ENCODE measurements at places on chromosomes 12 and 14.

- no peak for DNase-seq
Measured at GRCh38 chr14:67765192-67765834, 51.1 kb downstream of the ZFYVE26 start.

- no peak for DNase-seq
Measured at GRCh38 chr14:79581912-79582576, 629.3 kb downstream of the DIO2 start.

DNA sequence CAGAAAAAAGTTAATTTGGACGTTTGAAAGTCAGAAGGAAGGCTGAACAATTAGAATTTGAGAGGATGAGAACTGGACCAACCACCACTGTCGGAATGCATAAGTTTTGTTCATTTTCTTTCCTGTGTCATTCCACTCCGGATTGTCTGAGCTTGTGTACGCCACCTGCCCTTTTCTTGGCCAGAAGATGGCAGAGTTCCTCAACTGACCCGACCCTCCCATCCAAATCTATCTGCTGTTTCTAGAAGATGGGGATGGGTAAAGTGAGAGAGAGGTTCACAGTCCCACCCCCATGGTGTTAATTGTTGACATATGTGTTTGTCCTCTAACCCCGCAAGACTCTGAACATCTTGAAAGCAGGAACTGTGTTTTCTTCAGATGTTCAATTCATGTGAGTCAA, 388.0 kb downstream of the VRK1 start:
- DNase-seq: no peak

DNA sequence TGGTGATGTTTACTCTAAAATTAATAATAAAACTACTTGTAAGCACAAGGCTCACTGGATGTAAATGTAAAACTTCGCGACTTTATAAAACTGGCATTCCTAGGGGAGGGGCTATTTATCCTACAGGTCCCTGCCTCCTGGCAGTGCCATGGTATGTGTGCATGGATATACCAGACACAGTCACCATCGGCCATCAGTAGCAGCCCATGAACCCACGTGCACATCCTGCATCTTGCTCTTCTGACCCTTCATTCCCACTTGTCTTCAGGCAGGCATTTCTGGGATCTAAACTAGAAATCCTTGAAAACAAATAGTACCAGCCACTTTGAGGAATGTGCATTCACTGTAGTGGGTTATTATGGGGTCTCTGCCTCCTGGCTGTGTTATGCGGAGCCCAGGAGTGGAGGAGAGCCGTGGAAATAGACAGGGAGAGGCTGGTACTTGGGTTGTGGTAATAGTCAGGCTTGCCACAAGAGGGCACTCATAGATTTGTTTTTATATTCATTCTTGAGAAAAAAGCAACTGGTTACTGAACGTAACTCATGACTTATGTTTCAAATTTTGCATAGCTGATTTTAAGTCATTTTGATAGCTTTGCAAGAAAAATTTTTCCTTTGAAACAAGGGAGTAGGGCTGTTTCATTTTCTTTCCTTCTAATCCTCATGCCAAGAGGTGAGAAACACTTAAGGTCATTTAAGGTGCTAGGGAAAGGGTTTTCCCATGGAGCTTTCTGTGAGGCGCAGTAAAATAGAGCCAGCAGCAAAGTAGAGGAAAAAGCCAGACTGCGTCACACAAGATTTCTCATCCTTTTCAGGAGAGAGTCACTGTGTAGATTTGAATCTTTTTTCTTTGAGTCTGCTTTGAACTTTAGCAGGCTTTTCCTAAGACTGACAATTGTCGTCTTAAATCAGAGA, 17.4 kb upstream of the GALNT16 start:
- DNase-seq: peak; percentile 51

DNA sequence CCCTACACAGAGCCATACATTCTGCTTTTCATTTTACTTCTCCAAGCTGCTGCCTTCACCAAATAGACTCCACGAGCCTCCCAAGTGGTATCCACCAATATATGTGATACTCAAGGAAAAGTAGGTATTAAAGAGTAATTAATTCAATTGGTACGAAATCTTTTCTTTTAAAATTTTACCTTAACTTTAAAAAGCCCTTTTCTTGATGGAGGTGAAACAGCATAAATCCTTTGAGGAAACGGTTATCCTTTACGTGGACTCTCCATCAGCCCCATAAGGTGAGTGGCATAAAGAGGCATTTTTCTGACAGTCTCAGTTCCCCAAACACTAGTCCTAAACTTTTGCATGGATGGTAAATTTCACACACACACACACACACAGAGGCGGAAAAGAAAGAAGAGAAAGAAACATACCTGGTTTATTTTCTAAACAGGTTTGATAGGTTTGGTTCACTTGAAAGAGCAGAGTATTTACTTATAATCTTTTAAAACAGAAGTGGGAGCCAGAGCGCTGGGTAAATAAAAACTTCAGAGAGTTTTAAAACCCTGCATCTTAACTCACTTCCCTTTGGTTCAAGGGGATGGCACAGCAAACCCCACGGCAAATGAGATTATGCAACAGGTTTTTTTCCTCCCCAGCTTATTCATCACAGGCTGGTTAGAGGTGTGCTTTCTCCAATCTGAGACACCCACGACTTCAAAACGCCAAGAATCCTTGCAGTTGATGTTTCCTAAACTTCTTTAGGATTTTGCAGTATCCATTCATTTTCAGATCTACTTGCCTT, 1.9 kb downstream of the DUSP16 start:
- peak; percentile 58 for DNase-seq

GRCh38 chr14:30849354-30849753, 25.0 kb upstream of the COCH start:
- no peak for DNase-seq

DNA sequence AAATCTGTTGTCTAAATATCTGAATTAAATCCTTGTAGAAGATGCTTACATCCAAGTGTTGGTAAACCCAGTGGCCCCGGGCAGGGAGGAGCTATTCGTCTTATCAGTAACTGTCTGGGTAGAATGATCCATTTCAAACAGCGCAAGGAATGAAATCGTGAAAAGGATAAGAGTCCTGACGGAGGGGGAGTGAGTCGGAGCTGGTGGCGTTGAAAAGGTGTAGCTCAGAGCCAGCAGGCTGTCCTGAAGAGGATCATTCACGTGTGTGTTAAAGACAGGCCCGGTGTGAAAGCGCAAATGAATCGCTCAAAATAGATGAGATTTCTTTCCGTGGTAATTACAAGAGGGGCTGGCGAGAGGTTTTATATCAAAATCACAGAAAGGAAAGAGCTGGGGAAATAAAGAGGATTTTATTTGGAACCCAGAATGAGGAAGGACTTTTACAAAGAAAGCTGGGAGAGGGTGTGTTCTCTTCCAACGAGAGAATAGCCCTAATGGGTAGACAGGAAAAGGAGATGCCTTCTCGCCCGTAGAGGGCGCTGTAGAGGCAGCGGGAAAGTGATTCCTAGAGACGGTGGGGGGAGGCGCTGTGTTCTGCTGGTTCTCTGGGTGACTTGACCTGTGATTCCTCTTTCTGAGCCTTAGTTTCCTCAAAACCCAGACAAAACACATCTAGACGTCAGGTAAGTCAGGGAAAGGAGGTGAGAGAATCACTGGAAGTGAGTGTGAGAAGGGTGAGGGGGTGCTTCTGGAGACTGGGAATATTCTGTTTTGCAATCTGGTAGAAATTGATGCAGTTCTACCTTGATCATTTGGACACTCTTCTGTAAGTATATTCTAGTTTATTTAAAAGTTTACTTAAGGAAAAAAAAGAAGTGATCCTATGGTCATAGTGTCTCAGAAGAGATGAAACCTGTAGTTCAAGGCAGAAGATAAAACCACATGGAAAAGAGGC, 39.3 kb downstream of the SRRM4 start:
- no peak for DNase-seq

- DNase-seq: no peak
Measured at GRCh38 chr14:50366115-50366514, 30.6 kb downstream of the CDKL1 start.

DNA sequence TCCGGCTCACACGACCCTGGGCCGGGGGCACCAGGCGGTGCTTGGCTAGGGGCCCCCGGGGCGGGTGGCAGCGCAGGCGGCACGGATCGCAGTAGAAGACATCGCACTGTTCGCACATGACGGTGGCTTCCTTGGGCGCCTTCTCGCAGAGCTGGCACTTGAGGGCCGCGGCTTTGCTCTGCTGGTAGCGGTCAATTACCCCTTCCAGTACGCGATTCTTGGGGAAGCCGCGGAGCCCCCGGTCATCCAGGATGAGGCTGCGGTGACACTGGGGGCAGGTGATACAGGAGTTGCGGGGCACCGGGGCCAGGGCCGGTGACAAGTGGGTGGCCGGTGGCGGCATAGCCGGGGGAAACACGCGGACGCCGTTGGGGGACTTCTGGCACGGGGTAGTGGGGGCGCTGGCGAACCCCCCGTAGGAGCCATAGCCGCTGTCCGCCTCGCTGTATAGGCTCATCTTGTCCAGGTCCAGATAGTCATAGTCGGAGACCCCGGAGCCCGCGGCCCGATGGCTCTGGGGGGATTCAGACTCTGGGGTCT, 553 bp downstream of the TRIM9 start:
- peak; percentile 15 for DNase-seq

DNA sequence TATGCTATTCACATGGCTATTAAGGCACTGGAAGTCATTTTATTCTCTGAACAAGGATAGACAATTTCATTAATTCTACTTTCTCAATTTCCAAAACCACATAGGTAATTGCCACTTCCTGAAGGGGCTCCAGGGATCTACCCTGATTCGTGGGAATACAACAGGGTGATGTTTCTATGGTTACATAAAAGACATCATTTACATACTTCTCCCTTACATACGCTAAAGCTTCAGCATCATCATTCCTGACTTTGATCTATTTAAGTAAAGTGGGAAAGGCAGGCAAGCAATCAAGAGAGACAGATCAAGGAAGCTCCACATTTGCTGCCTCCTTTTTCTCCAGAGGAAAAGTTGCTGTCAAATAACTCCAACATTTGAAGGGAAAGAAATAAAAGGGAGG, 118.8 kb upstream of the SINHCAF start:
- no peak for DNase-seq

DNA sequence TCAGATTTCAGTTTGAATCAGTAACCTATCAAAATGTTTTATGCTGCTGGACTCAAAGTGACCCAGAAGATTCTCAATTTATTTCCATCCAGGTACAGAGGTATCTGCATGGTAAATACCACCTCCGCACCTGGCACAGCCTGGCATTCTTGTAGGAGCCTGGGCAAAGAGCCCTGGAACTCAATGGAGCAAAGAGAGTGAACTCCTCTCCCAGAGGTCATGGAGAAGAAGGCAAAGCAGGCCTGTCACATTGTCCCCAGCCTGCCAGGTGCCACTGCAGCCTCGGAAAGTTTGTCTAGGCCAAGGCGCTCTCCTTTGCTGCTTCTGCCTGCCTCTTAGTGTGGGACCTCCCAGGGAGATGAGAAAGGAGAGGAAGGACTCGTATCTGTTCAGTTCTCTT, 319.8 kb downstream of the ZFP36L1 start:
- DNase-seq: no peak

- DNase-seq: no peak
Measured at GRCh38 chr12:76106631-76107030, 22.1 kb upstream of the NAP1L1 start.

- no peak for DNase-seq
Measured at GRCh38 chr14:30357791-30358190, 201.2 kb upstream of the G2E3 start.

DNA sequence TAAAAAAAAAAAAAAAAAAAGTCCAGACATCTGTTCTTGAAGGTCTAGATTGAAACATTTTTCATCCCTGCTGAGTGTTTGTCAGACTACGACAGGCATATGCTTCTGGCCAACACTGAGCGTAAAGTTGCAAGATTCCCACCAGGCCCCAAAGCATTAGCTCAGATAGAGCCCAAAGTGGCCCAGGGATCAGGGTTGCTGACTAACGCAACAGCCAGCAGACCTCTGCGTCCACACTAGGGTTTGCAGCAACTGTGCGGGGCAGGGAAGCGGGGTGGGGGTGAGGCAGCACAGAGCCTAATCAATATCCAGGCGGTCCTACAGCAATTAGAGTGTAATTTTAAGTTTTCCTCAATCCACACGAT, 55.7 kb downstream of the SSH1 start:
- no peak for DNase-seq

GRCh38 chr12:25200703-25201102, 5.7 kb downstream of the ETFRF1 start:
- no peak for DNase-seq

GRCh38 chr12:47881826-47882427, 22.9 kb downstream of the VDR start:
- DNase-seq: no peak

DNA sequence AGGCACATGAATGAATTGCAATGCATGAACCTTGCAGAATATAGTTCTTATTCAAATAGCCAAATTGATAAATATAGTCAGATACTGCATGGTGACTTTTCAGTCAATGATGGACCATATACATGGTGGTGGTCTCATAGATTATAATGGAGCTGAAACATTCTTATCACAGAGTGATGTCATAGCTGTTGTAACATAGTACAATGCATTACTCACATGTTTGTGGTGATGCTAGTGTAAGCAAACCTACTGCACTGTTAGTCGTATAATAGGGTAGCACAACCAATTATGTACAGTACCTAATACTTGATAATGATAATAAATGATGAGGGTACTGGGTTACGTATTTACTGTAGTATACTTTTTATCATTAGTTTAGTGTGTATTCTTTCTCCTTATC, 280.3 kb downstream of the BCAT1 start:
- no peak for DNase-seq

DNA sequence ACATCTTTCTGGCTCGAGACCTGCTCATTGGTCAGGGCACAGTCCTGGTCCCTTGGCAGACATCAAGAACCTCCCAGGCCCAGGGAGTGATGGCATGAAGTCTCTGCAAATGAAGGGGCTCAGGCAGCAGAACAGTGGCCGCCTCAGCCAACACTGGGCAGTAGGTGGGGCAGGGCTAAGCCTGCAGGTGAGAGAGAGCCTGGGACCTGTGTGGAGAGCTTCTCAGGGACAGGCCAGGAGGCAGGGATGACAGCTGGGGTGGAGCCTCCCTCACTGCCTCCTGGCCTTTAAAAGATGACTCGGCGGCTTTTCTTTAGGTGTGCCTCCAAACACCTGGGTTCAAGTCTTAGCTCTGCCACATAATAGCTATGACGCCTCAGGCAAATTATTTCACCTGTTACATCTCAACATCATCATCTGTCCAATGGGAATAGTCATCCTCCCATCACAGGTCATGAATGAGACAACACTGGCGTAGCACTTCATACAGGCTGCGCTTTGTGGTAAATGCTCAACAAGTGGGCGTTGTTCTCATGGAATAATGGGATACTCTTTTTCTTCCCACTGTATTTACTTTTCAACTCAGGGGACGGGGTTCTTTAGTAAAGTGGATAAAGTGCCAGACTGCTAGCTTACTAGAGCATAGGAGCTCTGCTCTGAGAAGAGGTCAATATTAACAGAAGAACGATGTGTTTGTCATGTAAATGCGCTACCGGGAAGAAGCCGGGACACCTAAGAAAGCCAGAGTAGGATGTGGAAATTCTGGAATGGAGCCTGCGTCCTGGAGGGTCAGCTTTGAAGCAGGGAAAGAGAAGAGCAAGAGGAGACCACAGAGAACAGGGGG, 277.4 kb downstream of the FOXN3 start:
- DNase-seq: no peak

- DNase-seq: peak; percentile 48
Measured at GRCh38 chr14:95265106-95266094, 54.3 kb downstream of the CLMN start.
